Stimulated activated CD4-positive, alpha-beta T cell treated with anti-CD3 and anti-CD28 coated beads, Interleukin-12 subunit alpha, Interleukin-12 subunit beta, amount 100 ng/mL, for 4 hours (primary cell): ENCODE measurements at places on chromosomes 1 and 21.
A peak's percentile ranks its signal among the peaks of the same experiment; 100 is the strongest.

- DNase-seq: no peak
Observed at GRCh38 chr1:181134543-181135436, 46.3 kb downstream of the IER5 start.

DNA sequence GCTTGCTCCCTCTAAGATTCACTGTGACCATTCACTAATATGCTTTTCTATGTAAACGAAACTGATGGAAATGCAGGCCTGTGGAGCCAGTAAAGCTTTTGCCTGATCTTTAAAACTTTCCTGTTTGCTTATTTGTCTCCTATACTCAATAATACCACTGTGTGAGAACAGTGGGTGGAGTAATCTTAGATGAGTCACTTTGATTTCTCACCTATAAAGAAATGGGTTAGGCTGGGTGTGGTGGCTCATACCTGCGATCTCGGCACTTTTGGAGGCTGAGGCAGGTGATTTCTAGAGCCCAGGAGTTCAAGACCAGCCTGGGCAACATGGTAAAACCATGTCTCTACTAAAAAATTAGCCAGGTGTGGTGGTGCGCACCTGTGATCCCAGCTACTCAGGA, 70.8 kb downstream of the RWDD3 start:
- DNase-seq: no peak

DNA sequence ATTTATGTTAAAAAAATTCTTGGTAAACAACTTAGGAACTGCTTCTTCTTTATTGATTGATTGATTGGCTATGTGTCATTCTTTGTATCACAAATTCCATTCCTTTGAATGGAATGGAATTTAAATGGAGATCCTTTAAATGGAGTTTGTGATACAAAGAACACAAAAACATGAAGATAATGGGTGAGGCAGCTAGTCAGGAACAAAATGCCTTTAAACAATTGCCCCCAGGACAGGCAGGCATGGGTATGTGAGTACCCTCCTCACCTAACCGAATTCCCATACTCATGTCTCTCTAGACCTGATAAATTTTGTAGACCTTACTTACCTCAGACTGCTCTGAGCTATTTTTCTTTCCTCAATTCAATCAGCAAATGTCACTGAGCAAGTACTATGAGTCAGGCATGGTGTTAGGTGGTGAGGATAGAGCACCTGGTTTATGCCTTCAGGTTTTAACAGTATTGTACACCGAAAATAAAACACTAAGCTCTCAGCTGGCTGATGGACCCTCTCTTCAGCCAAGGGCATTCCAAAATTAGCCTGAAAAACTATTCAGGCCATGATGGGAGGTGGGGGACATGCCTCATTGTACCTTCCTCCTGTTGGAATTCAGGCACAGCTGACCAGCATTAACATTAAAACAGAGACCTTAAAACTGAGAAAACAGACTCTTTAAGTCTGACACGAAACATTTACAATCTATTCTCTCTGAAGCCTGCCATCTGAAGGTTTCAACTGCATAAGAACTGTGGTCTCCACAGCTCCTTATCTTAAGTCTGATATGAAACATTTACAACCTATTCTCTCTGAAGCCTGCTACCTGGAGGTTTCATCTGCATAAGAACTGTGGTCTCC, 58.9 kb downstream of the OLFML3 start:
- DNase-seq: no peak

DNA sequence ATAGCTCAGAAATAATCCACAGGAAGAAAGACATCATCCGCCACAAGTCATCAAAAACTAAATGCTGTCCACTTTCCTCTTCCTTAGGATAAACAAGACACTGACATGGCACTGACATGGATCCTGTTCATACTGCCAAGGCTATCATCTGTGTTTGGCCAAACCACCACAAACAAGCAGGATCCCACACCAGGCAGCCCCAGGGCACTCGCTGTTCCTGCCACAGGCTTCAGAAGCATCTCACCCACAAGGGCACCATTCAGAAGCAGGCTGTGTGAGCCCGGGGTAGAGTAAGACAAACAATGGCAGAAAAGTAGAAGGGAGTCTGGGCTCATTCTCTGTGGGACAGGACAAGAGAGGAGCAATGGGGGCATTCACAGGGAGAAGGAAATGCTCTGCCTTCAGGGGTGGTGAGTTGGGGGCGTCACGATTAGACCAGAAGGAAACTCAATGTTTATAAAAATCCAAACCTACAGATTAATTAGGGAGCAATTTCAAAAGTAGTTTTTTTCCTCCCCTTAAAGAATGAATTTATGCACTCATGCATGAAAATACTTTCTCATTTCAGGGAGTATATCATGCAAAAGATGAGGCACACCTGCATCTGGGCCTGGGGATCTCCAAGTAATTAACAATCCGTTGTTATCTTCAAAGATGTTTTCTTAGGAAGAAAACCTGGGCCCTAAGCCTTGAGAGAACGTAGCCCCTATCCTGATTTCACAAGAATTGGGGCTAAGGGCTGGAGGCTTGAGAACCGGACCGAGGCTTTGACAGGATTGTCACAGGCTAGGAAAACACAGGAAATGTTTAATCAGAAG, 43.3 kb upstream of the ATP1A1 start:
- DNase-seq: no peak

DNA sequence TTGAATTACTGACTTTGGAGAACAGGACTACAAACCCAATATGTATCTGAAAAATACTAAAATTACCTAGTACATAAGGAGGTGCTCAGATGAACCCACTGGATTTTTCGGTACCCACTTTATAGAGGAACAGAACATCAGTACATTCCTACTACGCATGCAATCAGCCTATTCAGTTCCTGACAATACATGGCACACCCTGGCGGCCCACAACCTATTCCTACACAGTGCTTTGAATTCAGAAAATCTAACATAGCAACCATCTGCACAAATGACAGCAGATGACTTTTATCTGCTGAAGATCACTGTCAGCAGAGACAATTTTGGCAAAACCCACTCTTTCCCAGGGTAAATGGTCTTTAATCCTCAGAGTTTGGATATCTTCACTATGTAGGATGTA, 257.1 kb upstream of the GREM2 start:
- DNase-seq: no peak

GRCh38 chr1:191145834-191146233, 668.2 kb upstream of the BRINP3 start:
- no peak for DNase-seq

- DNase-seq: no peak
Observed at GRCh38 chr1:247467129-247467528, 9.2 kb upstream of the OR2B11 start.

DNA sequence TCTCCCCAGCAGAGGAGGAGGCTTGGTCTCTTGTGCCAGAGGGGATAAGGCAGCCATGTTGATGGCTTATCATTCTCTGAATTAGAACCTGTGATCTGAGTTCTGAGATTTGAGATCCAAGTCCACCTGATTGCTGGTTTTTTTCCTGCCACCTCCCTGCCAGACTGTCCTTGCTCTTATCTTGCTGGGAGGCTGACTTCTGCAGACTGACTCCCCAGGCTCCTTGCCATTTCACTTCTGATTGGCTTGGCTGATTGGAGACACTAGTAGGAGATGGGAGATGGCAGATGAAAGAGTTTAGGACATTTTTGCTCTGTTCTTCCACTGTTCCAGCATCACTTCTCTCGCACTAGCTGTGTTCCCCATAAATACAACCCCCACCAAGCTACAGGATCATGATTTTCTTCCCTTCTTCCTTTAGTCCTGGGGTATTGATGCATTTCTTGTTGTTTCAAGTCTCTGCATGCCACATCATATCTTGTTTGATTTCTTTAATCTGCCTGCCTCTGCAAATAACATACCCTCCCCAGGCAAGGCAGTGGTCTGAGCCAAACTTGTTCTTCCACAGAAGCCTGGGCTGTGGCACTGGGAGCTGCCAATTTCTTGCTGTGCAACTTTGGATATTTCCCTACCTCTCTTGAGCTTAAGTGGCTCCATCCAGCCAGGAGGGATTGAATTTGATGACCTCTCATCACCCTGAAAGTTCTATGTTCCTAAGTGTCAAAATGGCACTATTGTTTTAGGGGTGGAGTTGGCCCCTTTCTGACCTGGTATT, 963 bp upstream of the CYP4B1 start:
- no peak for DNase-seq

DNA sequence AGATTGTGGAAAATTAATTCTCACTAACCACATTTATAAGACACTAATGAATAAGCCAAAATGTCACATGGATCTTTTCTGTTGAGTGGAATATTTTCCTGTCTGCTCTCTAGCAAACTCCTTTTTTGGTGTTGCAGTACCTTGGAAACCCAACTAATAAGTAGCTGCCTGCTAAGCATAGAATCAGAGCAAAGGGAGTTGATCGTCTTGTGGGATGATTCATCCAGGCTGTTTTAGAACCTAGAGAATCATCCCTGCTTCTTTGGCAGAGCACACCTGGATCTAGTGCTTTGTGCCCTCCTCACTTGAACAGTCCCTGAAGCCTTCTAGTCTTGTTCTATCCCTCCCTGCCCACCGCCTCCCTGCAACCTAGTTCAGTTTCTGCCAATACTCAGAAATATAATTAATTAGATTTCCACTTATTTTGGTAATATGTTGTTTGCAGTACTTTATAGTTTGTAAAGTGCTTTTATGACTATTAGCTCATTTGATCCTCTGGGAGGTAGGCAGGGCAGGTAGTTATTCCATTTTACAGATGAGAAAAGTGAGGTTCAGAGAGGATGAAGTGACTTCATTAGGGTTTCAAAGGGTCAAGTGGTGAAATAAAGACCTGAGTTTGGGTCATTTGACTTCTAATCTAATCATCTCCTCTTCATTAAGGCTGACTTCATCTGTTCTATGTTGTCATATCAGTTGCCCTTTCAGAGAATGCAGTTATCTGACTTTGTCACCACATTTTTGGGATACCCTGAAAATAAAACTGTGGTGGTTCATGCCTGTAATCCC, 2.5 kb downstream of the AGO4 start:
- DNase-seq: no peak

GRCh38 chr1:171929121-171929520, 87.8 kb downstream of the DNM3 start:
- DNase-seq: no peak

GRCh38 chr1:41367288-41367642, 6.0 kb downstream of the FOXO6 start:
- no peak for DNase-seq

DNA sequence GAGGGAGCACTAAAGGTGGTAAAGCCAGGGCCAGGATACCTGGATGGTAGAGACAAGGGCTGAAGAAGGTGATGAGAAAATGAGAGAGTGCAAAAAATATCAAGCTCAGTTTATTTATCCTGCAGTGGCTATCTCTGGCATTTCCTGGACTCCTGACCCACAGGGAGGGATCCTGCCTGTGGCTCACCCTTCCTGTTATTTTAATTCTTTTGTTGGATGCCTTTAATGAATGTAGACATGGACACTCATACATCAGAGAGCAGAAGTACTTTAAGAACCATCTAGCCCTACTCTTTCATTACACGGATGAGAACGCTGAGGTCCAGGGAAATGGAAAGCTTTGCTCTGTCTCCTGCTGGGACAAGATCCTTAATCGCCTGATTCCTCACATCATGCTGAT, 20.6 kb downstream of the JUN start:
- DNase-seq: no peak

- DNase-seq: no peak
Observed at GRCh38 chr1:201062511-201063091, 39.1 kb upstream of the KIF21B start.

DNA sequence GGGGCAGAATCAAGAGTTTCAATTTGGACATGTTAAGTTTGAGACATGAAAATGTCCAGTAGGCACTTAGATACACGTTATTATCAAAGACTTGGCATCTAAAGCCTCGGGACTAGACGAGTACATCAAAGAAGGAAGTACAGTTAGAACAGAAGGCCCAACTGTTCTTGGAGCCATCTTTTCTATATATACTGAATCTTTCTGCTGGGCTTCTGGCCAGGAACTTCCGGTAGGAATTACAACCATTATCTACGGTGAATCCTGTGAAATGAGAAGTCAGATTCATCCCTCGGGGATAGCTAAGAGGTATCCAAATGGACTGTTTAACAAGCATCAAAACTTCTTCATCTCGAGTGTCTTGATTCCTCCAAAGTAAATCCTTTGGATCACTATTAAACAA, 34.4 kb upstream of the NRDC start:
- DNase-seq: no peak

- no peak for DNase-seq
Observed at GRCh38 chr1:46130606-46131005, 1.8 kb downstream of the PIK3R3 start.

DNA sequence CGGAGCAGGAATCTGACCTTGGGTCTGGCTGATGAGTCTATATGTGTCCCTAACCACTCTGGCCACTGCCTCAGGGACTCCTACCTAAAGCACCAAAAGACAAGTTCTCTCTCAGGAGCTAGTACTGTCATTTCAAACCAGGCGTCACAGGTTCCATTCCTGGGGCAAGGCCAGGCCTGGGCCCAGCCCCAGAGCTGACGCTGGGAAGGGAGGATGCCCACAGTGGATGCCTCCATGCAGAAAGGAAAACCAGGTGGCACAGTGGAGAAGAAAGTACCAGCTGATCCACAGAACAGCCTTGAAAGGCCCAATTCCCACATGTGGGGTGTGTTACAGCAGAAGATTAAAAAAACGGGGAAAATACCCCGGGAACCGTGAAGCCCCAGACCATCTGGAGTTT, 77.4 kb downstream of the DMRTB1 start:
- no peak for DNase-seq

- no peak for DNase-seq
Observed at GRCh38 chr1:225277445-225277844, 150.4 kb downstream of the LBR start.

- no peak for DNase-seq
Observed at GRCh38 chr1:201454608-201455007, 14.4 kb downstream of the PHLDA3 start.

DNA sequence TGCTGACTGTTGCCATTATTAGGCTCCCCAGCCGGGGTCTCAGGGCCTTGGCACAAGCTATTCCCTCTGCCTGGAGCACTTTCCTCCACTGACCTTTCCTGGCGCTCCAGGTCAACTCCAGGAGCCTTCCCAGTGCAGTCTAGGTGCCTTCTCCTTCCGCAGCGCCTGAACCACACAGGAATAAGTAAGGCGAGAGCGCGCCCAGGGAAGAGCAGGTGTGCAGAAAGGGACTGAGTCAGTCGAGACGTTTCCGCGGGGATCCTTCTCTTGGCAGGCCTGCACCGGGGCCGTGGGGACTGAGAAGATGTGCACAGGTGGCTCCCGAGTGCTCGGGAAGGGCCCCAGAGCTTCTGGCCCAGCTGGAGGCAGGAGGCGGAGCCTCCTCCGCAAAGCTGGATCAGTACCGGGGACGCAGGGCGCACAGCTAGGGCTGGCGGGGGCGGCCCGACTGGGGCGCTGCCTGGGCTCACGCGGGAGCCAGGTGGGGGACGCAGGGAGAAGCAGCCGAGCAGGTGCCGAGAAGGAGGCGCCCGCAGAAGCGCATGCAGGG, 765 bp upstream of the BMP8A start:
- peak; percentile 19 for DNase-seq

DNA sequence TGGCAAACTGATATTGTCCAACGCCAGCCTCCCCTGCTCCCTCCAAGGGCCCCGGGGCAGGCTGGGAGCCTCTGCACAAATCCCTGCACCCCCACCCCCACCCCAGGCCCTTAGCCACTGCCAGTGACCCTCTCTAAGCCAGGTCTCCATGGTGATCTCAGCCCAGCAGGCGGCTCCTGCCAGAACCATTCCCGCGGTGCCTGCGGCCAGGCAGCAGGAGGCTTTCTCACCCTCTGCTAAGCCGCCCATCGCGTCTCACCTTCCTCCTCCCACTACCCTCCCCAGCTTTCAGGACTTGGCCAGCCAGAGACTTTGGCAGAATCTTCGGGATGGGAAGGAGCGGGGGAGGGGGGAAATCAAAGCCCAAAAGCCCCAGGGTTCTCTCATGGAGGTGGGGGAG, 46.8 kb upstream of the WASF2 start:
- no peak for DNase-seq
